ENCODE measurements at places on chromosomes 6 and 20. TPM values are rescaled to one million over a fixed set of nuclear protein-coding genes. Genes with fewer than 3 reads are reported as not detected.

PRR18 gene
- total RNA-seq = 0.07 TPM

KCNK5 gene
- total RNA-seq = 28.4 TPM

MOG gene
- total RNA-seq = not detected

ZHX3 gene
- total RNA-seq = 15.3 TPM

KIF25 gene
- total RNA-seq = not detected

RIPOR3 gene
- total RNA-seq = not detected

- peaks cover 5% of the 10 kb centered on the region for H3K4me1 ChIP-seq
- no peaks in the 10 kb centered on the region for H3K36me3 ChIP-seq
- DNase-seq = no peak
- H3K27me3 ChIP-seq = no peaks in the 10 kb centered on the region
Observed at GRCh38 chr6:45717027-45717426, 298.6 kb downstream of the CLIC5 start.

DNA sequence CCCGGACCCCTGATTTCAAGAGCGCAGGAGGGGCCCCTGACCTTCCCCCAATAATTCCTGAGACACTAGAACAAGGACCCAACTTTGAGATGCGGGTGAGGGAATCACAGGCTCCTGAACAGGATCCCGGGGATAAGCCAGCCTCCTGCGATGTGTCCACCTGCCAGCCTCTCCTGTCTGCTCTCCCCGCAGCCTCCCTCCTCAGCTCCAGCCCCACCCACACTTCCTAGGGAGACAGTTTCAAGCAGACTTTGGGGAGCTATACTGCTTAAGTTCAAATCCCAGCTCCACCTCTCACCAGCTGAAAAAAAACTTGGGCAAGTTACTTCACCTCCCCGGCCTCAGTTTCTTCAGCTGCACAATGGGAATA, 50.8 kb downstream of the GRM4 start:
- peaks cover 8% of the 10 kb centered on the region for H3K27me3 ChIP-seq
- H3K4me1 ChIP-seq = no peaks in the 10 kb centered on the region
- no peak overlapping the region for H3K27ac ChIP-seq
- no peak for DNase-seq
- H3K4me3 ChIP-seq = no peak overlapping the region

DNA sequence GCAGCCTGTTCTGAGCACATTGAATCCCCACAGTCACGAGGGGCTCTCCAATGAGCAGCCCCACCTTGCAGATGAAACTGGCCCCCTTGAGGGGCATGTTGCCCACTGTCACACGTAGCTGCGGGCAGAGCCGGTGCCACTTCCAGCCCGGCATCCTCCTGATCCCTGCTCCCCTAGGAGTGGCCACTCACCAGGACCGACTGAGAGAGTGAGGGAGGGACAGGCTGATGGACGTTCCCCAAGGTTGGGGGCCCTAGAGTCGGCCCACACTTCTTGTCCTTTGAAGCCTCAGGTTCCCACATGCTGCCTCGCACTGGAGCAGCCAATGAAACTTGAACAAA, 10.5 kb downstream of the ENTPD6 start:
- H3K4me3 ChIP-seq = no peak overlapping the region
- H3K36me3 ChIP-seq = no peaks in the 10 kb centered on the region
- no peaks in the 10 kb centered on the region for H3K27me3 ChIP-seq
- no peaks in the 10 kb centered on the region for H3K4me1 ChIP-seq
- no peak overlapping the region for H3K27ac ChIP-seq
- peak; percentile 8 for DNase-seq

- H3K27ac ChIP-seq = peak overlapping the region; percentile 72
- H3K36me3 ChIP-seq = no peaks in the 10 kb centered on the region
- H3K4me1 ChIP-seq = peaks cover 17% of the 10 kb centered on the region
- H3K4me3 ChIP-seq = peak overlapping the region; percentile 87
Observed at GRCh38 chr6:26224940-26225847, 138.0 kb downstream of the HFE start.

DNA sequence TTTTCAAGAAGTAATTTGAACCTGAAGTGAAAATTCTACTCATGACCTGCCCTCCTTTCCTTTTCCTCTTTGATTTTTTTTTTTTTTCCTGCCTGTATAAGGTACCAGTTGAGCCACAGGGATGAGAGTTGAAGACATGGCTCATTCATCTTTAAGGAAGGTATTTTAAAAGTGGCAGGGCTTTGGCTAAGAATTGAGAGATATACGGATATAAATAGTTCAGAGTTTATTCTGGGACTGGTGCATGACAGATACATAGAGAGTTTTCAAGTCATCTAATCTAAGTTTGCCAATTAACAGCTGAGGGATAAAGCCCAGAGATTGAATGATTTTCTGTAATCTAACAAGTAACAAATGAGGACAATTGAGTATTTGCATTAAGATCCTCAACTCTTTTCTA, 69.8 kb downstream of the BTBD3 start:
- H3K27ac ChIP-seq = no peak overlapping the region
- no peaks in the 10 kb centered on the region for H3K36me3 ChIP-seq
- no peaks in the 10 kb centered on the region for H3K4me1 ChIP-seq
- DNase-seq = no peak
- no peaks in the 10 kb centered on the region for H3K27me3 ChIP-seq
- no peak overlapping the region for H3K4me3 ChIP-seq

All from CD8-positive, alpha-beta memory T cell (primary cell).